ENCODE measurements at places on chromosomes 1 and 21. TPM values are rescaled to one million over a fixed set of nuclear protein-coding genes. Genes with fewer than 3 reads are reported as not detected.

EFNA3 gene
- 0.90 TPM for total RNA-seq

BATF3 gene
- 75.3 TPM for total RNA-seq

PCP4 gene
- not detected for total RNA-seq

TSACC gene
- not detected for total RNA-seq

FOXO6 gene
- total RNA-seq, result not detected

STYXL2 gene
- total RNA-seq, result not detected

MANEAL gene
- total RNA-seq, result 3.7 TPM

OR2L5 gene
- not detected for total RNA-seq

FCGR3A gene
- total RNA-seq, result not detected

HES5 gene
- total RNA-seq, result not detected

GCSAML gene
- total RNA-seq, result not detected

SPATC1L gene
- total RNA-seq, result 7.7 TPM

BCAR3 gene
- total RNA-seq, result 0.56 TPM

SLC45A1 gene
- total RNA-seq, result 0.20 TPM

ANKRD34A gene
- 2.3 TPM for total RNA-seq

C1orf210 gene
- not detected for total RNA-seq

DNASE2B gene
- not detected for total RNA-seq

PEAR1 gene
- total RNA-seq, result 0.12 TPM

CXADR gene
- 0.39 TPM for total RNA-seq

DDOST gene
- total RNA-seq, result 196 TPM
